MCF 10A (cell line): ENCODE measurements at places on chromosomes 12 and 14. TPM values are rescaled to one million over a fixed set of nuclear protein-coding genes. Genes with fewer than 3 reads are reported as not detected.

GRCh38 chr12:63020269-63020668, 85.3 kb upstream of the PPM1H start:
- DNase-seq, result no peak
- no peak overlapping the region for H3K27ac ChIP-seq
- H3K36me3 ChIP-seq, result no peaks in the 10 kb centered on the region
- no peaks in the 10 kb centered on the region for H3K4me1 ChIP-seq
- H3K4me3 ChIP-seq, result no peak overlapping the region

DNA sequence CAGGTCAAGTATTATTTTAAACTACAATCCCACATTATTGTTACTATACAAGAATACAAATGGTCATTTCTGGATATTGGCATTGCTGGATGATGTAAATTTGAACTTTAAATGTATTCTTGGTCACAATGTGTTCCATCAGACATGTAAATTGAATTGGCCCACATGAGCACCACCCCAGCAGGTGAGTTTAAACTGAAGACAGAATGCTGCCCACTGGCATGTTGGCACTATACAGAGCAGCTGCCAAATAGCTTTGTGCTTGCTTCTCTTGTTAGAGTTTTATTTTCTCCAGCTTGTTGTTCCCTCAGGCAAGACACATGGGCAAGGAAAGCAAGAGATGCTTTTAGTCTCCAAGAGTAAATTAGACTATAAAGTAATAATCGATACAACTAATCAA, 98.6 kb downstream of the C12orf50 start:
- H3K4me3 ChIP-seq, result no peak overlapping the region
- no peak overlapping the region for H3K27ac ChIP-seq
- DNase-seq, result no peak

DNA sequence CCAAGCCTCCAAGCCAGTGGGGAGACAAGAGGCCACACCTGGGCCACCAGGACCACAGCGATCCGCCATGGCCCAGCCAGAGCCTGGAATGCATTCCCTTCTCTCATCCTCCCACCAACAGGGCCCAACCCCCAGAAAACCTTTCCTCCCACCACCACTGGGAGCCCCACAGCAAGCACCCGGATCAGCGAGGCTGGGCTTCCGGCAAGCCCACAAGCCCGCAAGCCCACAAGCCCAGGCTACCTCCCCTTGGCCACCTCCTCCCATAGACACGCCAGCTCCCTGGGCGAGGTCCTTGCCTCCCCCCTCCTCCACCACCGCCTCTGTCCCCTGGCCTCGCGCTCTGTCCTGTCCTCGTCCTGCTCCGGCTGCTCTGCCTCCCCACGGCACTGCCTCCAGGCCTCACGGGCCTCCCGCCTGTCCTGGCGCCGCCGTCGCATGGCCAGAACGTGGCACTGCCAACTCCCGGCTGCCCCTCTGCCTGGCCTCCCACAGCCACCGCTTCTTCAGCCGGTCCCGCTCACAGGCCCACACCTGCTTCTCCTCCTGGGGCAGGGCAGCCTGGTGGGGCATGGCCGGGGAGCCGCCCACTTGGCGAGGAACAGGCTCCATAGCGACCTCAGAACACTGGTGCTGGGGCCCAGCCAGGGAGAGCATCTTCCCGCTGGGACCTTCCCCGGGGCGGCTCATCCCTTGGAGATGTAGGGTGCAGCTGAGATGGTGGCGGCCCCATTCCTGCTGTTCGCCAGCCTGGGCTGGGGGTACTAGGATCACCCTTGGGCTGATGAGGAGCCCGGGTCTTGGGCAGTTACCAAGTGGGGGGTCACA, 5.6 kb downstream of the CDK2AP1 start:
- no peak overlapping the region for H3K27ac ChIP-seq
- H3K4me1 ChIP-seq, result peaks cover 11% of the 10 kb centered on the region
- H3K36me3 ChIP-seq, result peaks cover 36% of the 10 kb centered on the region
- no peaks in the 10 kb centered on the region for H3K27me3 ChIP-seq
- H3K4me3 ChIP-seq, result no peak overlapping the region

GRCh38 chr14:105844810-105845724, 318.7 kb downstream of the TMEM121 start:
- no peak overlapping the region for H3K4me3 ChIP-seq
- no peaks in the 10 kb centered on the region for H3K27me3 ChIP-seq
- no peak for DNase-seq
- H3K4me1 ChIP-seq, result no peaks in the 10 kb centered on the region
- H3K36me3 ChIP-seq, result no peaks in the 10 kb centered on the region
- no peak overlapping the region for H3K27ac ChIP-seq

- H3K36me3 ChIP-seq, result peaks cover 14% of the 10 kb centered on the region
- H3K27ac ChIP-seq, result no peak overlapping the region
Observed at GRCh38 chr12:113891739-113892520, 74.2 kb downstream of the RBM19 start.

DNA sequence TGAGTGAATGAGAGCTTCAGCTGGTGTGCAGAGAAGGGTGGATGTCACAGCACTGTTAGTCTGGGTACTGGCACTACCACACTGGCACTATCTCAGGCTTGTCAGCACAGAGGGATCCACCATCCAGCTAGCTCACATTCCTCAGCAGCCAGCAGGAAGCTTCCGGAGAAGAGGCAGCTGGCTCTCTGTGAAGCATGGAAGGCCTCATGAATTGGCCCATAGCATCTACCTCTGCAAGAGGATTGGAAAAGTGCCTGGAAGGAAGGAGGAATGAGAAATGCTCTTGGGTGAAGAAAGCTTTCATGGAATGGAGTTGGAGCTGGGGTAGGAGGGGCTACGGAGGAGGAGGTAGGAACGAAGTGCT, 9.9 kb downstream of the KRT83 start:
- no peak overlapping the region for H3K27ac ChIP-seq
- peaks cover 26% of the 10 kb centered on the region for H3K27me3 ChIP-seq
- H3K36me3 ChIP-seq, result no peaks in the 10 kb centered on the region

DNA sequence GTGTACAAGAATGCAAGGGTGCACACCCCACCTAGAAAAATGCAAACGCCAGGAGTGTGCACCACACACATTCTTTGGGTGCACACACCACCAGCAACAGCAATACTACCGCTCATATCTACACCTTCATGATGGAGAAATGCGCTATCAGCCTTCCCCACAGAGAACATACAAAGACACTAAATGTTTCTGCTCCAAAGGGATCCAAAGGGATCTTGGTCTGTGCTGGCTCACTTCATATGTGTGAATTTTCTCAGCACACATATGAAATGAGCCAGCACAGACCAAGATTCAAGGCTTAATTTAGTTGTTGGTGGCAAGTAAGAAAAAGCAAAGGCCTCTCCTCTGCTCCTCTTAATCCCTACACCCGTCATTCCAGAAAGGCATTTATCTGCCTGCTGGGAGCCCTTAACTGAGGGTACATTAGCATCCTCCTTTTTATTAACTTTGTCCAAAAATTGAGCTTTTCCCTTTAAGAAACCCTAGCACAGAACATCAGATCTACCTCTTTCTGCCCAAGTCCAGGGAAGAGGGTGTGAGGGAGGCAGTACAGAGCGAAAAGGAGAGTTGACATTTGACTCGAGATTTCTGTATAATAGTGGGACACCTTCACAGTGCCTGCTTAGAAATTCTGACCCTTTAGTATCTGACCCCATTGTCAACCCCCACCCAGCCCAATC, 8.3 kb downstream of the BMP4 start:
- H3K36me3 ChIP-seq, result peaks cover 7% of the 10 kb centered on the region
- H3K4me3 ChIP-seq, result no peak overlapping the region
- no peaks in the 10 kb centered on the region for H3K27me3 ChIP-seq

The CCNK gene
- 70.4 and 87.7 TPM in 2 replicates for total RNA-seq

The TOMM20L gene
- total RNA-seq, result not detected in 2 replicates

The CLEC1A gene
- total RNA-seq, result not detected in 2 replicates

The GLT8D2 gene
- 0.79 and 2.0 TPM in 2 replicates for total RNA-seq

The SELPLG gene
- 0.86 and 1.2 TPM in 2 replicates for total RNA-seq

The HOXC12 gene
- total RNA-seq, result not detected in 2 replicates
